ENCODE measurements at places on chromosomes 7 and 10.

GRCh38 chr10:27680691-27681605 lies 64.7 kb downstream of the MKX start:
- no peak for DNase-seq

- no peak for DNase-seq
Measured at GRCh38 chr10:126841341-126841895, 63.8 kb upstream of the DOCK1 start.

DNA sequence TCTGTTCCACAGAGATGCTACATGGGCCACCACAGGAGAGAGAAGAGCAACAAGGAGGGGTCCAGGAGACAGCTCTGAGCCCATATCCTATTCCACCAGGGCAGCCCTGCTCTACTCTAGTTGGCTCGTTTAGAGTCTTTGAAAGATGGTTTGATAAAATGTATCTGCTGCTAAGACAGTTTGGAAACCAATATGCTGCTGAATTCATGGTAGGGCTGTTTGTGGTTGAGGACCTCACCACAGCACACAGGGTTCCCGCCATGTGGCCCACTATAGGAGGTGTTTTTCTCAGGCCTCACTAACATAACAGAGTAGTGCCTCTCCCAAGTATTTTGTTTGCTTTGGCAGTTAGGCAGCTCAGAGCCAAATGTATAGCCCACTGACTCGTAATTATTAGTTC lies 35.8 kb upstream of the ZC3HAV1L start:
- DNase-seq, result no peak

GRCh38 chr7:134451656-134452055 lies 7.2 kb downstream of the AKR1B1 start:
- no peak for DNase-seq

DNA sequence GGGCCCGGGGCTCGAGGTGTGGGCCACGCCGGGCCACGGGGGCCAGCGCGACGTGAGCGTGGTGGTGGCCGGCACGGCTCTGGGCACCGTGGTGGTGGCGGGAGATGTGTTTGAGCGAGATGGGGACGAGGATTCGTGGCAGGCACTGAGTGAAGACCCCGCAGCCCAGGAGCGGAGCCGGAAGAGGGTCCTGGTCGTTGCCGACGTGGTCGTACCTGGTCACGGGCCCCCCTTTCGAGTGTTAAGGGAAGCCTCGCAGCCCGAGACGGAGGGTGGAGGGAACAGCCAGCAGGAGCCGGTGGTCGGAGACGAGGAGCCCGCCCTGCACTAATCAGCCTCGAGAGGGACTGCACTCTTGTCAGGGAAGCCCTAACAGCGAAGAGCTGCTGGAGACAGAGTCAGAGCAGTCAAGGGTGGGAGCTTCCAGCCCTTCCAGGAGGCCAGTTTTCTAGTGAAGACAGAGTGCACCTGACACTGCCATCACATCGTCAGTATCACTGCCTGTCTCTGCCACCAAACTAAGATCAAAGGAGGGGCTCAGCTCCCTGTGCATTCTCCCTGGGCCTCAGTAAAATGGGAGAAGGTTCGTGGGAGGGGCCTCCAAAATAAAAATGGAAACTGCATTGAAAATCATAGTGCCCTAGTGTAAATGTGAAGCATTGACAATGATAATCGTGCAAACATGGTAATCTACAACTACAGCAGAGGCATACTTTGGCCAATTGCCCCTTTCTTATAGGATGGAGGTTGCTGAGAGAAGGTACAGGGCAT lies 1.3 kb downstream of the MBLAC1 start:
- DNase-seq, result no peak

- DNase-seq, result no peak
Measured at GRCh38 chr10:58266826-58267712, 625 bp downstream of the IPMK start.

DNA sequence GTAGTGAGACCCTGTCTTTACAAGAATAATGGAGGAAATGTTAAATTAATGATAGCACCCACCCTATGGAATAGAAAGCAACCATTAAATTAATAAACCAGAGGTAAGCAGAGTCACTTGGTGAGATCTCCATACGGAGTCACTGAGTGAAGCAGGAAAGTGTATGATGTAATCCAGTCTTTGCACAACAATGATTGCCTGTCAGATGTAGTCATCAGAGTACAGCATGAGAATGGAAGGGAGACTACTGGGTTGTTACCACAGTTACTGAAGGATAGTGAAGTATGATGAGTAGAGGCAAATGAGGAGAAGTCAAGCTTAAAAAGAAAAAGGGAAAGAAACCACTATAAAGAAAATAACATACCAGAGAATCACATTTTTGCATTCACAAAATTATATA lies 371.9 kb upstream of the SHH start:
- no peak for DNase-seq

DNA sequence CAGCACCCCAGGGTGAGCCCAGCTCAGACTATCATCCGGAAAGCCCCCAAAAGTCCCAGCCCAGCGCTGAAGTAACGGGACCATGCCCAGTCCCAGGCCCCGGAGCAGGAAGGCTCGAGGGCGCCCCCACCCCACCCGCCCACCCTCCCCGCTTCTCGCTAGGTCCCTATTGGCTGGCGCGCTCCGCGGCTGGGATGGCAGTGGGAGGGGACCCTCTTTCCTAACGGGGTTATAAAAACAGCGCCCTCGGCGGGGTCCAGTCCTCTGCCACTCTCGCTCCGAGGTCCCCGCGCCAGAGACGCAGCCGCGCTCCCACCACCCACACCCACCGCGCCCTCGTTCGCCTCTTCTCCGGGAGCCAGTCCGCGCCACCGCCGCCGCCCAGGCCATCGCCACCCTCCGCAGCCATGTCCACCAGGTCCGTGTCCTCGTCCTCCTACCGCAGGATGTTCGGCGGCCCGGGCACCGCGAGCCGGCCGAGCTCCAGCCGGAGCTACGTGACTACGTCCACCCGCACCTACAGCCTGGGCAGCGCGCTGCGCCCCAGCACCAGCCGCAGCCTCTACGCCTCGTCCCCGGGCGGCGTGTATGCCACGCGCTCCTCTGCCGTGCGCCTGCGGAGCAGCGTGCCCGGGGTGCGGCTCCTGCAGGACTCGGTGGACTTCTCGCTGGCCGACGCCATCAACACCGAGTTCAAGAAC lies 1.1 kb downstream of the VIM start:
- DNase-seq, result no peak

DNA sequence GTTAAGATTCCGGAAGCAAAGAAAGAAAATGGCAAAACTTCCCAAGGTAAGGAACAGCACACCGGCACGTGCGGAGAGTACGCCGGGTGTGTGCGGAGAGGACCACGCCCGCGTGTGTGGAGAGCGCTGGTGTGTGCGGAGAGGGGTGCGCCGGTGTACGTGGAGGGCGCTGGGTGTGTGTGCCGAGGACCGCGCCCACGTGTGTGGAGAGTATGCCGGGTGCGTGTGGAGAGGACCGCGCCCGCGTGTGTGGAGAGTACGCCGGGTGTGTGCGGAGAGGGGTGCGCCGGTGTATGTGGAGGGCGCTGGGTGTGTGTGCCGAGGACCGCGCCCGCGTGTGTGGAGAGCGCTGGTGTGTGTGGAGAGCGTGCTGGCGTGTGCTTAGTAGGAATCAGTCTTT lies 48.6 kb upstream of the DPYSL4 start:
- no peak for DNase-seq

DNA sequence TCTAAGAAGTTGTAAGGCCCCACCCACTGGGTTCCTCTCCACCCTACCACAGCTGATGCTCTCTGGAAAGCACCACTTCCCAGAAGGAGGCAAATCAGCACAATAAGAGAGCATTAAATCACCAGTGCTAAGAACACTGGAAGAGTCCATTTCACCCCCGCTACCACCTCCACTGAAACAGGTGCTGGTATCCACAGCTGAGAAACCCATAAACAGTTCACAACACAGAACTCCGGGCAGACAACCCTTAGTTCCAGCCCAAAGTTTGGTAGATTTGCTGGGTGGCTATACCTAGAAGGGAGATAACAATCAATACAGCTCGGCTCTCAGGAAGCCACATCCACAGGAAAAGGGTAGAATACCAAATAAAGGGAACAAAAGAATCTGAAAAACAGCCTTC lies 34.1 kb downstream of the ZNF680 start:
- no peak for DNase-seq

- no peak for DNase-seq
Measured at GRCh38 chr10:1416456-1417037, 320.8 kb downstream of the ADARB2 start.

GRCh38 chr10:17910125-17910789 lies 41.5 kb upstream of the SLC39A12 start:
- DNase-seq, result peak; percentile 4

DNA sequence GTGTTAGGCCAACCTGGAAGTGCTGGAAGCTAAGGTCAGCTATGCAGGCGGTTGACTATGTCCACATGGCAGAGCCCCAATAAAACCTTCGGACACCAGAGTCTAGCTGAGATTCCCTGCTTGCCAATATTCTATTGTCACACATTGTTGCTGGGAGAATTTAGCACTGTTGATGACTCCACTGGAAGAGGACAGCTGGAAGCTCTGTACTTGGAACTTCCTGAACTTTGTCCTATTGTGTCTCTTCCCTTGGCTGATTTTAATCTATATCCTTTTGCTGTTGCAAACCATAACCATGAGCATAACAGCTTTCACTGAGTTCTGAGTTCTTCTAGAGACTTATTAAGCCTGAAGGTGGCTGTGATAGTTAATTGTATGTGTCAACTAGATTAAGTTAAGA lies 12.0 kb downstream of the XRCC2 start:
- DNase-seq, result no peak

DNA sequence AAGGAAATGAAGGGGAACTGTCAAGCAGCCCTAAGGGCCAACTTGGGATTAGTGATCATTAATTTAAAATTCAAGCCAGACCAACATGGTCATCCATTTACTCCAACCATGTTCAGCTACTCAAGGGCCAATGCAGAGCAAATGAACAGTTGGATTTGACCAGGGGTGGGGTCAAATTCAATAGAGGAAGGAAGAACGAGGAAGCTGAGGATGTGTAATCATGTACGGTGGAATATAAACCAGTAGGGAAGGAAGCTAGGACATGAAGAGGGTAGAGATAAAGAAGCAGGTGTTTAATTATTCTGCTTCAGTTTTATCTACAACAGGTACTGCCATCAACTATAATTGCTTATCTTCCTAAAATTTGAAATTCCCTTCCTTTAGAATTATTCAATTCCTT lies 81.6 kb downstream of the HIBADH start:
- DNase-seq, result no peak

- DNase-seq, result no peak
Measured at GRCh38 chr7:101998029-101998905, 180.8 kb downstream of the CUX1 start.

All from iPS DF 6.9 (cell line).